ENCODE measurements at places on chromosomes 5 and 9. TPM values are rescaled to one million over a fixed set of nuclear protein-coding genes. Genes with fewer than 3 reads are reported as not detected.

The ENTPD8 gene
- 0.57 TPM for total RNA-seq

- H3K36me3 ChIP-seq: no peaks in the 10 kb centered on the region
- H3K4me3 ChIP-seq: no peak overlapping the region
- H3K27me3 ChIP-seq: no peaks in the 10 kb centered on the region
- no peak overlapping the region for H3K27ac ChIP-seq
- H3K4me1 ChIP-seq: no peaks in the 10 kb centered on the region
These were observed 2.4 kb downstream of the PRRX2 start for GRCh38 chr9:129667850-129668249.

GRCh38 chr5:156584871-156585270 lies 257.9 kb downstream of the SGCD start:
- H3K27ac ChIP-seq: no peak overlapping the region
- H3K4me1 ChIP-seq: peaks cover 4% of the 10 kb centered on the region
- H3K27me3 ChIP-seq: no peaks in the 10 kb centered on the region
- no peak overlapping the region for H3K4me3 ChIP-seq
- no peak for DNase-seq
- no peaks in the 10 kb centered on the region for H3K36me3 ChIP-seq

DNA sequence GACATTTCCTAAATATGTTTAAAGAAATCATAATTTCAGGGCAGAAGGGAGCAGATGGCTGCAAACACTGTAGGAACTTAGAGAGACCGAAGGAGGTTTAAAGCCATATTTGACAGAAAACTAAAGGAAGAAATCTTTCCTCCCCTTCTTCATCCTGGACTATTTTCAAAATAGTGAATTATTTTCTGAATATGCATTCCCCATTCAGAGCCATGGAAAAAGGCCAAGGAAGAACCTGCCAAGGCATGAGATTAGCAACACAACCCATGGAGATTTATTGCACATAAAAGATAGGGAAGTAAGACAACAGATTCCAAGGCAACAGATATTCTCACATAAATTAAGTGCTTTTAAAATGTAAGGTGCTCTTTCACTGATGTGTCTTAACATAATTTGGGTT lies 233.3 kb upstream of the ADAMTS16 start:
- H3K36me3 ChIP-seq: no peaks in the 10 kb centered on the region
- peak; percentile 61 for DNase-seq
- no peaks in the 10 kb centered on the region for H3K27me3 ChIP-seq
- H3K4me1 ChIP-seq: peaks cover 21% of the 10 kb centered on the region

GRCh38 chr5:92841604-92842155 lies 739.3 kb downstream of the NR2F1-AS1 start:
- no peak overlapping the region for H3K27ac ChIP-seq
- no peaks in the 10 kb centered on the region for H3K4me1 ChIP-seq
- no peak for DNase-seq
- H3K27me3 ChIP-seq: no peaks in the 10 kb centered on the region
- H3K36me3 ChIP-seq: no peaks in the 10 kb centered on the region

- DNase-seq: no peak
These were observed 29.2 kb downstream of the NKD2 start for GRCh38 chr5:1037671-1038416.

DNA sequence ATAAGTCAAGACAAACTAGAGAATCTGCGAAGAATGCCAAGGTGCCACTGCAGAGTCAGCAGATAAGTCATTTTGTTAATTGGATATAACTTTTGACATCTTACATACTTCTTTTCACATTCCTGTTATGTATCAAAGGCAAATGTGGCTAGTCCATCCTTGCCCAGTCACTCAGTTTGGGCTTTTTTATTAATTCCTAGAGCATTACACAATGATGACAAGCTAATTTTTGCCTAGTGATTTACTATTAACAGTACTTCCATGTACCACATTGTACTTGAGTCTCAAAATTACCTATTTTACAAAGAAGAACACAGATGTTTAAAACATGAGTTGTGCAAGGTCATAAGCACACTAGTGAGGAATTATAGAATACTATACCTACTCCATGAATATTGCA lies 680.8 kb downstream of the DNAH5 start:
- no peaks in the 10 kb centered on the region for H3K4me1 ChIP-seq
- H3K36me3 ChIP-seq: no peaks in the 10 kb centered on the region
- H3K27ac ChIP-seq: no peak overlapping the region
- no peak for DNase-seq
- H3K4me3 ChIP-seq: no peak overlapping the region

- H3K36me3 ChIP-seq: no peaks in the 10 kb centered on the region
- no peak overlapping the region for H3K4me3 ChIP-seq
- H3K4me1 ChIP-seq: peaks cover 8% of the 10 kb centered on the region
- H3K27me3 ChIP-seq: peaks cover 15% of the 10 kb centered on the region
- no peak overlapping the region for H3K27ac ChIP-seq
- no peak for DNase-seq
These were observed 2.3 kb downstream of the HAND1 start for GRCh38 chr5:154475591-154476353.

GRCh38 chr5:63085561-63085960 lies 506.9 kb downstream of the LRRC70 start:
- H3K4me3 ChIP-seq: no peak overlapping the region
- no peak for DNase-seq
- no peak overlapping the region for H3K27ac ChIP-seq
- H3K27me3 ChIP-seq: no peaks in the 10 kb centered on the region
- H3K36me3 ChIP-seq: no peaks in the 10 kb centered on the region

DNA sequence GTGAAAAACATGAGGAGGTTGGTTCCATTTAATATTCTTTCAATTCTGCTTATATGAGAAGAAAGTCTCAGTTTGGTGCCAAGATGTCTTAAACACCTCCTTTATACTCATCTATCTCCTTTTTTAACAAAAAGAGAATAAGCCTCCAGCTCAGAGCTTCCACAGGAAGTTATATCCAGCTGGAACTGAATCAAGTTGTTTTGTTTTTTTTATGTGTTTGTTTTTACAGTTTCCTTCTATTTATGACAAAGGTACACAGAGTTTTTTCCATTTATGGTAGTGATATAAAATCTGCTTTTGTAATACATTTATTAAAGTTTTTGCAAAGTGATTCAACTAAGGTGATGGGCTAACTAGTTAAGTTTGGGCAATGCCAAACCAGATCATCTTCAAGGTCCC lies 10.4 kb downstream of the SPARC start:
- no peaks in the 10 kb centered on the region for H3K36me3 ChIP-seq
- DNase-seq: no peak
- H3K27me3 ChIP-seq: no peaks in the 10 kb centered on the region
- H3K4me3 ChIP-seq: no peak overlapping the region

- no peaks in the 10 kb centered on the region for H3K27me3 ChIP-seq
- peak overlapping the region; percentile 19 for H3K4me3 ChIP-seq
- no peaks in the 10 kb centered on the region for H3K36me3 ChIP-seq
- DNase-seq: peak; percentile 81
- no peak overlapping the region for H3K27ac ChIP-seq
These were observed 598.7 kb upstream of the SGCD start for GRCh38 chr5:155728146-155728856.

DNA sequence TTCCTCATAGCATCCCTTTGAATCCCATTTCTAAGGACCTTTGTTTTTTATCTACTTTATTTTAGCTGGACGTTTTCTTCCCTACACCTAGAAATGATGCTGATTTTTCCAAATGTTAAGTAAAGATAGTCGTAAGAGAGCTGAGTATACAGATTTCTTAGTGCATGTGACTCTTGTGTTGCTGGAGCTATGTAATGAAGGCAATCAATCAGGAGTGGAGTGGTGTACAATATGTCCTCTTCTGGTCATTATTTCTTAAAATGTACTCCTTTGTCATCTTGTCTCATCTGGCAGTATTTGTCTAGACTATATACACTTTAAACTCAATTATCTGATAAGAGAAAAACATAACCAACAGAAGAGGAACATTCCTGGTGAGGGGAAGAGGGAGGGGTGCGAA lies 13.5 kb downstream of the GAPT start:
- H3K4me1 ChIP-seq: no peaks in the 10 kb centered on the region
- peaks cover 3% of the 10 kb centered on the region for H3K27me3 ChIP-seq
- H3K27ac ChIP-seq: no peak overlapping the region
- no peak for DNase-seq
- no peak overlapping the region for H3K4me3 ChIP-seq
